ENCODE measurements at places on chromosomes 3 and 15.

GRCh38 chr15:55060836-55061235 lies 135.9 kb downstream of the RSL24D1 start:
- DNase-seq = no peak

DNA sequence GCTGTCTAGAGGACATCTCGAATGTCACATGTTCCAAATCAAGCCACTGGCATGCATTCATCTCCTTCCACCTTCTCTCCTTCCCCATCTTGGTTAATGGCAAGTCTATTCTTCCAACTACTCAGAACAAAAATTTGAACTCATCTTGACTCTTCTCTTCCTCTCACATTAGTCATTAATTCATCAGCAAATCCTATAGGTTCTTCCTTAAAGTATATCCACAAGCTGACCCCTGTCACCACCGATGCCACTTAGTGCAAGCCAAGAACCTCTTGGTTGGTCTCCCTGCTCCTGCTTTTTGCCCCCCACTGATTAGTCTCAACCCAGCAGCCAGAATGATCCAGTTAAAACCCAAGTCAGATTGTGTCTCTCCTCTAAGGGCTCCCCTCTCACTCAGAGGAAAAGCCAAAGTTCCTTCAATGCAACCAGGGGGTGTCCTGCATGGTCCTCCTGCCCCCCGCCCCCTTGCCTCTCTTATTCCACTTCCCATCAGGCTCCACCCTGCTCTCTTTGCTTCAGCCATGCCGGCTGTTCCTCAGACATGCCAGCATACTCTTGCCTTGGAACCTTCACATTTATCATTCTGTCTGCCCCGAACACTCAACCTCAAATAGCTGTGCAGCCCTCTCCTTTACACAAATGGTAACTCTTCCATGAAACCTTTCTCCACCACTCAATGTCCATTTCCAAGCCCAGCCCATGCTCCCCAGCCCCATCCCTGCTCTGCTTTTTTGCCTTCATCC lies 1.0 kb upstream of the GALNT15 start:
- DNase-seq = no peak

DNA sequence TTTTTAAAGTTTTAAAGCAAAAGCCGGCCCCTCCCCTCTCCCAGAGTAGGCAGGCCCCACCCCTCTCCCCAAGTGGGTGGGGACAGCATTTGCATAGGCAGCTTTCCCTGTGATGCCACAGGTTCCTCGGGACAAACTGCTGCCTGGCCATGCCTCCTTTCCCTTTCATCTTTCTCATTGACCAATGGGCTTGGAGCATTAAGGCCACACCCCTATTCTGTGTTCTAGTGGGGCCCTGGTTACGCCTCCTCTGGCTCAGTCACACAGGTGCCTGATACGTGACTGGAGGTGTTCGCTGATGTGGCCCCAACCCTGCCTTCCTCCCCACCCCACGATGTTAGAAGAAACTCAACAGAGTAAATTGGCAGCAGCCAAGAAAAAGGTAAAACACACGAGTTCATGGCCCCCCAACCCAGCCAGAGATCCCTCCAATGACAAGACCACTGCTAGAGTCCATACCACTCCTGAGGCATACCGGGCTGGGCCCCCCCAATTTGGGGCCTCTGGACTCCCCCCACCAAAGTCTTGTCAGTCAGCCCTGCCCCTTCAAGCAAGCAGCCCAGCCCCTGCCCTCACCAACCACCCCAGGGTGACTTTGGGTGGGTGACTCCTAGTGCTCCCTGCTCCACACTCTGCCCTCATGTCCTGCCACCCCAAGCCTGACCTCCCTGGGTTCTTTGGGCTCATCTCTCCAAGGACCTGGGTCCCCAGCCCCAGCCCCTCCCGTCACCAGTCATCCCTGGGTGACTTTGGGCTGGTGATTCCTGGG lies 62.8 kb upstream of the CSPG4 start:
- no peak for DNase-seq

- DNase-seq = no peak
These were observed 14.1 kb downstream of the TTC21A start for GRCh38 chr3:39121621-39122020.

GRCh38 chr3:33167716-33168336 lies 50.8 kb downstream of the SUSD5 start:
- DNase-seq = no peak

- no peak for DNase-seq
These were observed 43.4 kb downstream of the ARMC8 start for GRCh38 chr3:138230525-138230924.

Measured in SJSA1 (cell line).